NCI-H510A (cell line): ENCODE measurements at places on chromosomes 16 and 17.

DNA sequence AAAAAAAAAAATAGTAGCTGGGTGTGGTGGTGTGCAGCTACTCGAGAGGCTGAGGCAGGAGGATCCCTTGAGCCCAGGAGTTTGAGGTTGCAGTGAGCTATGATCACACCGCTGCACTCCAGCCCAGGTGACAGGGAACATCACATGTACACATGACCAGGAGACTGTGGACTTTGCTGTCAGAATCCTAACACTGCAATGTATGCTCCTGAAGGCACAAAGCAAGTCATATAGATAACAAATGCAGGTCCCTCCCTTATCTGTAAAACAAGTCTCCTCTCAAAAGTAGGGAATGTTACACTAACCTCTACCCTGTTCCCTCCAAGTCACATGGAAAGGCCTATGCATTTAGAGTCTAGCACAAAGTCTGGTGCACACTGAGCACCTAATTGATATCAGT lies 48.5 kb downstream of the ARHGAP17 start:
- no peak for DNase-seq

DNA sequence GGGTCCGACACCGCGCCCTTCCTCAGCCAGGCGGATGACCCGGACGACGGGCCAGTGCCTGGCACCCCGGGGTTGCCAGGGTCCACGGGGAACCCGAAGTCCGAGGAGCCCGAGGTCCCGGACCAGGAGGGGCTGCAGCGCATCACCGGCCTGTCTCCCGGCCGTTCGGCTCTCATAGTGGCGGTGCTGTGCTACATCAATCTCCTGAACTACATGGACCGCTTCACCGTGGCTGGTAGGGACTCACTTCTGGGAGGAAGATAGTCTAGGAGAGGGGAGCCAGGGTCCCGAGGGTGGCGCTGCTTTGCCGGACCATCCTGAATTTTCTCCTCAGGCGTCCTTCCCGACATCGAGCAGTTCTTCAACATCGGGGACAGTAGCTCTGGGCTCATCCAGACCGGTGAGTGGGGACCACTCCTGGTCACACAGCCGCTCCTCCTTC lies 601 bp downstream of the SPNS1 start:
- no peak for DNase-seq

DNA sequence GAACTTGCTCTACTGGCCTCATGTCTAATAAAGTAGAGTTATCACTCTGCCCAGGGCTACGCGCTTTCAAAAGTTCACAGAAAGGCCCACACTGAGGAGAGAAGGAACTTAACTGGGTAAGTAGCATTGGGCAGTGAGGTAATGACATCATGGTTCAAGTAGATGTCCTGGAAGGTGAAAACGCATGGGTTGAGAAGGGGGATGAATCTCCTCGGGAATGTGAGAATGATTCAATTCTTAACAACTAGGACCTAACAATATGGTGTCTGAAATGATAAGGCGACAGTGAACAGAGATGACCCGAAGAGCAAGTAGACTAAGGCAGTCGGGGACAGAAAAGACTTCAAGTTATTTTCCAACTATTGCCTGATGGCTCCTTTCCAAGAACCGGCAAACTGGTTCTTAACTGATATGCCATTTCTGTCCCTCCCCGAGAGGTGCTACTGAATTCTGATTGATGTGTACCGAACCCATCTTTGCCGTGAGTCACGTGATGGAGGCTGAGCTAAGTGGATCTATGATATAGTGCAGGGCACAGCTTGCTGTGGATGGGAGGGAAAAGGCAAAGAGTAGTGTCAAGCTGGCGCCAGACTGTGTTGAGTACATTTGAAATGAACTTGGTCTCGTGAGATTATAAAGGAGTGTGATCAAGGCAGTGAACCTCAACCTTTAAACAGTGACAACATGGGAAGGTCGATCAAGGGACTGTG lies 44.1 kb downstream of the MARCHF10 start:
- no peak for DNase-seq

GRCh38 chr16:1035066-1035415 lies 37.5 kb upstream of the SSTR5 start:
- DNase-seq = no peak

DNA sequence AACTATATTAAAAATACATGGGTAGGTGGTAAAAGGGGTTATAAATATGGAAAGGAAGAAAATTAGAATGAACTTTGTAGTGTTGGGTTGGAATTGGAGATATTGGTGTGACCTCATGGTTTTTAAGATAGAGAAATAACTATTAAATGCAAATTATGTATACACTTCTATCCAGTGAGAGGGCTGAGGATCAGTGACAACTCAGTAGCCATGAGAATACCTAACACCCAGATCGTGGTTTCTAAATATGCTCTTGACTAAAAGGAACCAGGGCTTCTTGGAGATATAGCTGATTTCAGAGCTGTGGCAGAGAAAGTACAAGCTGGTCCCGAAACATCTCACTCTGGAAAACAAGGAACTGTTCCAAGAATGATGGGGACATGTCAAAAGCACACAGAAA lies 44.4 kb downstream of the SLC6A4 start:
- DNase-seq = no peak

DNA sequence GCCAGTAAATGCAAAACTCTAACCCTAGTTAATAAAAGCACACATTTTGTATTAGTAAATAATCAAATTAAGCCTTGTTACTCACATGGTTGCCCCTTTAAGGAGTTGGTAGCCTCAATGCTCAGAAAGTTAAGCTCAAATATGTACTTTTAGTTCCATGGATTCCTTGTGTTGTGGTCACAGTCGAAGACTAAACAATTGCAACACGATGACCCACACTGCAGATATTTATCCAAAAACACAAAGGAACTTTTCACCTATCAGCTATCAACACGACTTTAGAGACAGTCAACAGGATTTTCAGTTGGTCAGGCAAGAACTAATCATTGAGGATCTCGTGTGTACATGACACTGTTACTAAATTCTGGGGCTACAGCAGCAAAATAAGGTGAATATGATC lies 47.4 kb upstream of the NUDT7 start:
- no peak for DNase-seq

GRCh38 chr17:74119965-74120364 lies 83.5 kb upstream of the RPL38 start:
- no peak for DNase-seq

DNA sequence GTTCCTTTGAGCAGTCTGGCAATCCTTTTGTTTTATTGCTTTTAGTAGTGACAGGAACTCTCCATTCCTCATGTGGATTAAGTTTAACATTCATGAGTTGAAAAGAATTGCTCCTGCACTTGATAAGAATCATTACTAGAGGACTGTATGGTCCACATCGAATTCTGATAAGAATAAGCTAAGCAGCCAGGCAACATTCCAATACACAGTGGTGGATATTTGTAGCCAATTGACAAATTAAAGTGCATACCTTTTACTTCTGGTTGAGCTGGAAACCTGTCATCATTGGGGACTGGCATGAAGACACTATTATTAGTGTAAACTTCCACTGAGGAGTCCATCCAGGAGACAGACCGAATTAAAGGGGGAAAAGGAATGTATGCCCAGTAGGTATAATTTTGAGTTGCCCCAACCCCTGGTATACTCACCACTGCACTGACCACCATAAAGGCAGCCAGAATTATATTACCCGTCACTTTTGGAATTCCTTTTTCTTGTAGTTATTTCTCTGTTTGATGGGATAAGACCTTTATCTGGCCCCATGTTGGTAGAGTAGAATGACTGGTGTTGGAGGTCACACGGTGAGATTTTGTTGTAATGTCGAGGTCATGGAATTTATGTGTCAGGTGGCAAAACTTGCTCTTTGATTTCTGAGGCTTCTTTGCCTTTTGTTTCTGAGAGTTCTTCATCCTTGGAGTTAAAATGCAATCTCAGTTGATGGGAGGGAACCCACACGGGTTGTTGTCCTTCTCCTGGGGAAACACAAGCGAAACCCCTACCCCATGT lies 72.1 kb upstream of the ARL4D start:
- no peak for DNase-seq

DNA sequence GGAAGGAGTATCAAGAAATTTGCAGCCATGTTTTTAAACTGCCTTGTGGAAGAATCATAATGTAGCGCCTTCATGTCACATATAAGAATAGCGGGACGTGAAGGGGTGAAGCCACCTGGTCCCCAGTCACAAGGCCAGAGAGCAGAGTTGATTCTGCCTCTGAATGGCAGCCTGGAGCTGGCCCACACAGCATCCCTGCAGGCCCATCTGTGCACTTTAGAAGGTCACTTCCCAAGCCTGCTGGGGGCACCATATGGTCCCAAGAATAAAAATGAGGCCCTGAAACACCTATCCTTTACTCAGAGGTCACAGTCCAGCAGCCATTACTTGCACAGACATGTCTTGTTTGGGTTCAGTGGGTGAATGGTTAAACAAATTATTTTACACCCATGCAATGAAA lies 15.0 kb downstream of the CD300E start:
- DNase-seq = no peak

DNA sequence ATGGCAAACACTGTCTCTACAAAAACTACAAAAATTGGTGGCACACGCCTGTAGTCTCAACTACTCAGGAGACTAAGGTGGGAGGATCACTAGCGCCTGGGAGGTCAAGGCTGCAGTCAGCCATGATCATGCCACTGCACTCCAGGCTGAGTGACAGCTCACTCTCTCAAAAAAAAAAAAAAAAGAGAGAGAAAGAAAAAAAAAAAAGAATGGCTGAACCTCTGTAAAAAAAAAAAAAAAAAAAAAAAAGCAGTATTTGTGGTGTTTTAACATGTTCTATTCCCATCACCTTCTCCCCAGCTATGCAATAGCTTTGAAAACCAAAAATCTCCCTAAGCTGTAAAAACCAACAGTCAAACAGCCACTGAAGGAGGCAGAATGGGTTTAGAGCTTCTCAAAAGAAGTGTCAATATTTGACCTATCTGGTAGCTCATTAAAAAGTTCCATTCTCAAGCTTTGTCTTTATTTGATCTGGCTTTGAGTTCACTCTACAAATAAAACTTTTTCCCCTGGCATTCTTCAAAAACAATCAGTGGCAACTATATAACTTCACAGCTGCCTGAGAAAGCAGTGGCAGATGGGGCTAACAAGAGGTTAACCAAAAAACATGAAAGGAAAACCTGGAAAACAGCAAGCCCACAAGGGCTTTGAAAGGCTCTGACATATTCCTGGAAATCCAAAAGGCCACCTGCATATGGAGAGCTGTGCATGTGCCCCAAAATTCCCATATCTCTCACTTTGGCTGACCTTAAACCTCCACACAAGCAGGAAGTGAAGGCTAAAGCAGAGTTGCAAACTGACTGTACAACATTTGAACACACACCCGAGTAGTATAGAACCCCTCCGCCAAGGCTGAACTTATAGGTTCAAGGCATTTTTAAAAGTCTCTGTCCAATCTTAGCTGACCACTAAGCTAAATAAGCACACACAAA lies 36.0 kb downstream of the USP32 start:
- no peak for DNase-seq

DNA sequence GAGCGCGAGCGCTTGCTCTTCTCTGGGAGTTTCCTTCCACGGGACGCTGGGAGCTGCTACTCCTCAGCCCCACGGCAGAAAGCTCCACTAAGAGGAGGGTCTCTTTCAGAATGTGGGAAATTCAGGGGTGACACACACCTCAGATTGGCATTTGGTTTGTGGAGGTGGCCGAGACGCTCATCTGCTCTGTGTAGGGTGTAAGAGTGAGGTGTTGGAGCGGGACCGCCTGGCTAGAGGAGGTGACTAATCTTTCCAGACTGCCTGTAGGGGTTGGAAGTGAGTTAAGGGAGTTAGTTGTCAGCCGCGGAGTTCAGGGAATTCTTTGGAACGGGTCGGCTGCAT lies 735 bp downstream of the PSMD11 start:
- DNase-seq = no peak

DNA sequence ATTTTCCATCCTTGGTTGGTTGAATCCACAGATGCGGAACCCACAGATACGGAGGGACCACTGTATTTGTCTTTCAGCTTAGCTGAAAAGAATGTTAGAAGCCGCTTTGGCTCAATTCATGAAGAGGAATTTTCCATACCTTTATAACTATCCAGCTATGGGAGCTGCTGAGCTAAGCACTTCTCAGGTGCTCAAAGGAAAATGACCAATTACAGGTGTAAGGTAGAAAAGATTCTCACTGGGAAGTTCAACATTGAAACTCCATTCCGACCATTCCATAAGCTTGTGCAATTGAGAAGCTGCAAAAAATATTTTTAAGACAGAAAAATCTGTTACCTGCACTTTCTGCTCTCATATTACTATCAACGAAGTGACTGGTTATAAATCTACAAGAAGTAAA lies 2.7 kb downstream of the AHSP start:
- no peak for DNase-seq

- no peak for DNase-seq
These were observed 520.5 kb downstream of the CDH13 start for GRCh38 chr16:83147244-83147643.

- peak; percentile 3 for DNase-seq
These were observed 612 bp downstream of the PSMD12 start for GRCh38 chr17:67365738-67366192.

DNA sequence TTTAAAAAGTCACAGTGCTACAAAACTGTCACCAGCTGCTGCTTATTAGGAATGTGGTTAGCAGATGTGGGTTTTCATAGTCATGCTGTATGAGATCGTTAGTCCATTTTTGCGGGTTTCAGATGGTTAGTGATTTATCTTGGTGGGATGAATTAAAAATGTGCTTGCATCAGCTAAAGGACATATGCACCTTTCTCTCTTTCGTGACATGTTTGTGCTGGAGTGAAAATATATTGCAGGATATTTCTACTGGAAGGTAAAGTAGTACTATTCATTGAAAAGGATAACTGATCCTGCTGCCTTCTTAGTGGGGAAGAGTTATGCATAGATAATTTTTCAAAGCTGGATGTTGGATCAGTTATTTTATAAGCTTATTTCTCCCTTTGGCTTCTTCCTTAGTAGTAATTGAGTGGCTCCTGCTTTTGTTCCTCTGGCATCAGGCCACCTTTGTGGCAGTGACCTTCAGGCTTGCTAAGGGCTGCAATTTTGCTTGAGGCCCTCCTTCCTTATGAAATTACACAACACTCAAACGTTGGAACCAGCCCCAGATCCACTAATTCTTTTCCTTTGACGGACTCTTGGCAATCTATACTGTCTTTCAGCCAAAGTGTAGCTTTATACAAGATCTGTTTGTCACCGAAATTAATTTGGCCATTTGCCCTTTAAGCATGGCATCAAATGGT lies 7.5 kb upstream of the SNTB2 start:
- no peak for DNase-seq

DNA sequence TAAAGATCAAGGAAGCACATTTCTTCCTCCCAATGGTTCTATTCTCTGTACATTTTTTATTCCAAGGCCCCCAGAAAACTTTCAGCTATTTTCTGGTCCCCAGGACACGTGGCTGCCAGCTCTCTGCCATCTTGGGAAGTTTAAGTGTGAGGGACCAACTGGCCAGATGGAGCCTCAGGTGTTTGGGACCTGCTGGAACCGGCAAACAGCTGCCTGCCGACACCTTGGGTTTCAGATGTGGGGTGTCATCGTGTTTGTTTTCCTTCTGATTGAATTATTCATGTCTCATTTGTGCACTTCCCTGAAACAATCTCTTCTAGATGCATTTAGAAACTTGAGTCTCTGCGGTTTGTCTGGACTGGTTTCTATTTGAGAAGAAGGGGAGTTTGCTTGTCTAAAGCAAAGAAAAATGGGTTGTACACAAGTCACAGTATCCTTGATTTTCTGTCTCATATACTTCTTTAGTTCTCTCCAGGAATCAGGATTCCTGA lies 386.5 kb downstream of the SLC39A11 start:
- no peak for DNase-seq

GRCh38 chr17:30352240-30352814 lies 18.5 kb upstream of the TMIGD1 start:
- no peak for DNase-seq

- DNase-seq = no peak
These were observed 14.3 kb upstream of the SSTR5 start for GRCh38 chr16:1058216-1058615.

GRCh38 chr16:27449434-27450195 lies 47.6 kb downstream of the IL21R start:
- DNase-seq = no peak
